ENCODE measurements at places on chromosomes 2 and 18.

- H3K27me3 ChIP-seq, result no peaks in the 10 kb centered on the region
- no peak overlapping the region for H3K27ac ChIP-seq
- peaks cover 9% of the 10 kb centered on the region for H3K4me1 ChIP-seq
- H3K36me3 ChIP-seq, result no peaks in the 10 kb centered on the region
Observed at GRCh38 chr2:42931818-42932195, 139.4 kb upstream of the HAAO start.

- H3K27me3 ChIP-seq, result no peaks in the 10 kb centered on the region
- H3K36me3 ChIP-seq, result no peaks in the 10 kb centered on the region
- H3K27ac ChIP-seq, result no peak overlapping the region
Observed at GRCh38 chr2:234985608-234986245, 33.9 kb downstream of the SH3BP4 start.

DNA sequence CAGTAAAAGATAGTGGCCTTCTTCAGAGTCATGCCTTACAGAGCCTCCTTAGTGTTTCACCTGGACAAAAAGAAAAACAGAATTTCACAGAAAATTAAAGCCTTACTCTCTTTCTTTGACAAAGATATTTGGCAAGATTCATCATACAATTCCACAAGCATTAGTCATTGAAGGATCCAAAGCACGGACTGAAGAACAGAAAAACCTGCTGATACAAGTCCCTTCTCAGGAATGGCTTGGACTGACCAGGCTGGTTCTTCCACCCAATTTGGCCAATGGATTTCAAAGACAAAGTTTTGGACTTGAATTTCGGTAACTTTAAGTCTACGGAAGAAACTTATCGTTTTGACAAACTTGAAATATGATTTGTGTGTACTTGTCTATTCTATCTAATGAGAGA is 39.1 kb upstream of the GALNT3 start:
- H3K4me3 ChIP-seq, result no peak overlapping the region
- H3K27me3 ChIP-seq, result no peaks in the 10 kb centered on the region
- no peaks in the 10 kb centered on the region for H3K36me3 ChIP-seq
- no peaks in the 10 kb centered on the region for H3K4me1 ChIP-seq
- no peak for DNase-seq

GRCh38 chr2:44929735-44930273 is 11.7 kb upstream of the SIX3 start:
- no peak for DNase-seq
- H3K36me3 ChIP-seq, result no peaks in the 10 kb centered on the region
- H3K4me3 ChIP-seq, result peak overlapping the region; percentile 29
- peaks cover 12% of the 10 kb centered on the region for H3K4me1 ChIP-seq
- H3K27ac ChIP-seq, result no peak overlapping the region

DNA sequence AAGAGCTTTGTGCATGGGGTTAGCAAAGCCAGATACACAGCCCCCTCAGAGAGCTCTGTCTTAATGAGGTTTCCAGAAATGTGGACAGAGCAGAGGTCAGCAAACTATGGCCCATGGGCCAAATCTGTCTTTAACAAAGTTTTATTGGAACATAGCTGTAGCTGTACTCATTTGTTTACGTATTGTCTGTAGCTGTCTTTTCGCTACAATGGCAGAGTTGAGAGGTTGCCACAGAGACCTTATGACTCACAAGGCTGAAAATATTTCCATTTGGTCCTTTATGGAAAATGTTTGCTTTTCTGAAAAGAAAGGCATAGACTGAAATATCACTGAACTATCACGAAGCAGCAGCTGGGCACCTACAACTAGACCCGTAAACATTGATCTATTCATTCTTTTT is 841.8 kb downstream of the SLC4A3 start:
- H3K27me3 ChIP-seq, result no peaks in the 10 kb centered on the region
- no peaks in the 10 kb centered on the region for H3K36me3 ChIP-seq

GRCh38 chr2:64092502-64092901 is 51.7 kb downstream of the PELI1 start:
- peaks cover 6% of the 10 kb centered on the region for H3K36me3 ChIP-seq
- no peak overlapping the region for H3K27ac ChIP-seq
- H3K27me3 ChIP-seq, result no peaks in the 10 kb centered on the region
- H3K4me1 ChIP-seq, result no peaks in the 10 kb centered on the region

DNA sequence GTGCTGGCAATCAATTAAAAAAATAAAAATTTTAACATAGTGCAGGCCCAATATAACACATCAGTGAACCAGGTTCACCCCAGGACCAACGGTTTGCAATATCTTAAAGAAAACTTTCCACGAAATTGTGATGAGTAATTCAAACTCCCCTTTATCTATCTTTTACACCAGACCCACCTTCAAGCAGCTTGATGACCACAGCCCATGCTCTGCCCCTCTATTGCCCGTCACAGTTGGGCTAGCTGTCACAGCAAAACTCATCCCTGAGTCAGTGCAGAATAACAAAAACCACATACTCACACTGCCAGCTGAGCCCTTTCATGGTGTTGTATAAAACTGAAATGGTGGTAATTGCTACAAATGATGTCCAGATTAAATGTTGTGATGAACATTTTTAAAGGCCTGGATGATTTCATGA is 112.5 kb upstream of the CREB1 start:
- no peak overlapping the region for H3K4me3 ChIP-seq
- H3K36me3 ChIP-seq, result no peaks in the 10 kb centered on the region
- H3K27ac ChIP-seq, result no peak overlapping the region
- DNase-seq, result no peak
- no peaks in the 10 kb centered on the region for H3K27me3 ChIP-seq

DNA sequence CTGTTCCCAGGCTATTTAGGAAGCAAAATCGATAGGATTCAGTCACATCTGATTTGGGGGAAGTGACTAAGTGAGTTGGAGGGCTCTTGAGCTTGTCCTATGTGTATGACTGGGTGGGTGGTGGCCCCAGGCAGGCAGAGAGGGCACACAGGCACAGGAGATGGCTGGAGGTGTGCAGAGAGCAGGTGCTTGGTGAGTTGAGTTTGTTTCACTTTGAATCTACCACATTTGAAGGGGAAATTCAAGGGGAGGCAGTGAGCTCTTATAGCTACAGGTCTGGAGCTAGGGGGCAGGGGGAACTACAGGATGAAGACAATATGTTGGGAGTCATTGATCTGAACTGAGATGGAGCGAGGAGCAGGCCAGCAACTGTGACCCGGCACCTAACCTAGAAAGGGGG is 42.5 kb upstream of the TMEM200C start:
- no peak overlapping the region for H3K4me3 ChIP-seq
- no peak for DNase-seq
- no peak overlapping the region for H3K27ac ChIP-seq
- peaks cover 5% of the 10 kb centered on the region for H3K4me1 ChIP-seq

GRCh38 chr18:34773961-34774766 is 64.1 kb downstream of the DTNA start:
- no peak overlapping the region for H3K27ac ChIP-seq
- no peak for DNase-seq
- no peaks in the 10 kb centered on the region for H3K27me3 ChIP-seq
- no peak overlapping the region for H3K4me3 ChIP-seq
- no peaks in the 10 kb centered on the region for H3K4me1 ChIP-seq

GRCh38 chr2:6794448-6794847 is 71.3 kb downstream of the CMPK2 start:
- H3K4me1 ChIP-seq, result no peaks in the 10 kb centered on the region
- no peaks in the 10 kb centered on the region for H3K36me3 ChIP-seq
- no peak overlapping the region for H3K27ac ChIP-seq
- no peak overlapping the region for H3K4me3 ChIP-seq
- no peak for DNase-seq

- H3K36me3 ChIP-seq, result no peaks in the 10 kb centered on the region
- H3K4me1 ChIP-seq, result no peaks in the 10 kb centered on the region
Observed at GRCh38 chr2:37456479-37456878, 112.0 kb downstream of the QPCT start.

GRCh38 chr18:26655525-26656430 is 107.4 kb upstream of the KCTD1 start:
- H3K27ac ChIP-seq, result no peak overlapping the region
- DNase-seq, result no peak
- peaks cover 3% of the 10 kb centered on the region for H3K27me3 ChIP-seq
- H3K36me3 ChIP-seq, result no peaks in the 10 kb centered on the region

DNA sequence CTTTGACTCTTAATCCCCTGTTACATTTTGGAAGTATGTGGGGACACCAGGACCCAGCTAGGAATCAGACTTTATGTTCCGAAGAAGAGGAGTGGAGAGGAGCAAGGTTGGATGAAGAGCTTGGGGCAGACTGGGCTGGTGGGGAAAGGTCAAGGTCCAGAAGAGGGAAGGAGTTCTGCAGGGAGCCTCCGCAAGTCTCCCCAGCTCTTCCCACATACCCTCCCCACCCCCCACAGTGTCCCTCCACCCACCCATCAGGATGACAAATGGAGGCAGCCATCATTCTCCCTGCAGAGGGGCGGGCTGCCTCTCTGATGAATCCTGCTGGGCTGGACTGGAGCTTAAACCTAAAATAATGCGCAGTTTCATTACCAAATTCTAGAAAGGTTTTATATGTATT is 77.2 kb downstream of the ACKR3 start:
- no peak overlapping the region for H3K27ac ChIP-seq
- no peaks in the 10 kb centered on the region for H3K36me3 ChIP-seq

- H3K27ac ChIP-seq, result no peak overlapping the region
- H3K27me3 ChIP-seq, result no peaks in the 10 kb centered on the region
- peaks cover 12% of the 10 kb centered on the region for H3K4me1 ChIP-seq
- H3K4me3 ChIP-seq, result no peak overlapping the region
- H3K36me3 ChIP-seq, result no peaks in the 10 kb centered on the region
Observed at GRCh38 chr2:62204998-62205496, 9.1 kb downstream of the B3GNT2 start.

DNA sequence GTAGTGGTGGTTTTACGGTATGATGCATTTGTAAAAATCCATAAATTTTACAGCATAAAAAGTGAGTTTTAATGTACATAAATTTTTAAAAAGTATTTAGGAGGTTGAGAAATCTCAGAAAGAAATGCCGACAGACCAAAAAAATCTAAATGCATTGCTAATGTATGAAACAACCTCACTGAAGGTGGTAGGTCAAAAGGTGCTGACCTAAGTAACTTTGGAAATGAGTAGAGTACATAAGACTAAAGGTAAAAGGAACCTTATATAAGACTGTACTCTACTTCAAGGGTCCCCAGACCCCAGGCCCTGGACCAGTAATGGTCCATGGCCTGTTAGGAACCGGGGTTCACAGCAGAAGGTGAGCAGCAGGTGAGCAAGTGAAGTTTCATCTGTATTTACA is 163.4 kb downstream of the COL6A3 start:
- H3K4me3 ChIP-seq, result no peak overlapping the region
- H3K27ac ChIP-seq, result no peak overlapping the region
- DNase-seq, result no peak
- H3K27me3 ChIP-seq, result no peaks in the 10 kb centered on the region
- H3K36me3 ChIP-seq, result no peaks in the 10 kb centered on the region

GRCh38 chr18:68713796-68714195 is 1.1 kb downstream of the TMX3 start:
- DNase-seq, result no peak
- no peaks in the 10 kb centered on the region for H3K27me3 ChIP-seq
- H3K4me3 ChIP-seq, result no peak overlapping the region
- H3K4me1 ChIP-seq, result no peaks in the 10 kb centered on the region
- H3K36me3 ChIP-seq, result no peaks in the 10 kb centered on the region

- no peaks in the 10 kb centered on the region for H3K4me1 ChIP-seq
- DNase-seq, result no peak
- no peaks in the 10 kb centered on the region for H3K27me3 ChIP-seq
- no peak overlapping the region for H3K27ac ChIP-seq
Observed at GRCh38 chr18:64330931-64331330, 182.0 kb upstream of the LINC00305 start.

DNA sequence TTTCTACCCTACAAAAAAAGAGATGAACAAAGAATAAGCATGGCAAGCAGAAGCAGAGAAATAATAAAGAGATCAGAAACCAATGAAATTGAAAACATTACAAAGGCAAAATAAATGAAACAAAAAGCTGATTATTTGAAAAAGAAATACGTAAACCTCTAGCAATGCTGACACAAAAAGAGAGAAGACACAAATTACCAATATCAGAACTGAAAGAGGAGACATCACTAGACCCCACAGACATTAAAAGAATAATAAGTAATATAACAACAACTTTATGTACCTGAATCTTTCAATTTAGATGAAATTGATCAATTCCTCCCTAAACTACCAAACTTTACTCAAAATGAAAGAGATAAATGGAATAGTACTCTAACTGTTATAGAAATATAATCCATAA is 75.9 kb downstream of the TMEM163 start:
- no peak overlapping the region for H3K4me3 ChIP-seq
- DNase-seq, result no peak
- H3K4me1 ChIP-seq, result no peaks in the 10 kb centered on the region
- H3K36me3 ChIP-seq, result no peaks in the 10 kb centered on the region
- no peak overlapping the region for H3K27ac ChIP-seq

DNA sequence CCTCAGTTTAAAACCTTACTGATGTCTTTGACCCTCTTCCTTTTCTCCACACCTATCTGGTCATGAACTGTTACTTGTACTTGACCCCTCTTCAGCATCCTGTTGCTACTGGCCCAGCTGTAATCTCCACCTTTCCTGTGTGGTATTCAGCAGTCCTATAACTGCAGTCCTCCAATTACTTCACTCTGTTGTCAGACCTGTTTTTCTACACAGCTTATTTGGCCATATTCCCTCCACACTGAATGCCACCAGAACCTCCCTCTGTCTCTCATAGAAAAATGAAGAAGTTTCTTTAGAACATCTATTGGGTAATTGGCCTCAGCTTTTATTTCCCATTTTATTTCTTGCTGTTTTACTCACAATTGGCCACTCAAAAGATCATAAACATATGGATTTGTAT is 155.4 kb downstream of the ASXL3 start:
- no peak overlapping the region for H3K27ac ChIP-seq
- H3K36me3 ChIP-seq, result no peaks in the 10 kb centered on the region
- no peaks in the 10 kb centered on the region for H3K27me3 ChIP-seq
- H3K4me3 ChIP-seq, result no peak overlapping the region

DNA sequence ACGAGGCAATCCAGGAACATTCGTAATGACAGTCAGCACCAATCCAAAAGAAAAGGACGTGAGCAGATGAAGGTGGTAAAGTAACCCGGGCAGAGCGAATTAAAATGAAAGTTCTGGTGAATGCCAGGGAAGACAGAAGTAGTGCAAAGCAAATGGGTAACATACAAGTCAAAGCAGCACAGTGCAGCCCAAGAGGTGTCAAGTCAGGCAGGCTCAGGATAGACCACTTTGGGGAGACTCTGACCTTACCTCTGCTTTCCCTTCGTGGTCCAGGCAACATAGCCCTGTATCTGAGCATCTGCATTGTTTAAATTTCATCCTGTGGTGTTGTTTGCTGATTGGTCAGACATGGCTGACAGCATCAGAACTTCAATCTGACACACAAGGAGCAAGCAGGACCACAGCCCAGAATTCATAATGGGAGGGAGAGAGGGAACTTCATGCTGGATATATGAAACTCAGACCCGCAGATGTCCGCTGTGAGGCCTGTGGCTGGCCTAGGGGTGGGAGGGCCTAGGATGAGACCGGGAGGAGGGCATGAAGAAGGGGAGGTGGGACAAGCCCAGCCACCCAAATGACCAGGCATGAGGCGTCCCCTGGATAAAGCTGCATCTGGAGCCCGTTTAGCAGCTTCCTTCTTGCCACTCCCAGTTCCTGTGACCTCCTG is 285.7 kb downstream of the TCF4 start:
- peaks cover 16% of the 10 kb centered on the region for H3K4me1 ChIP-seq
- no peak overlapping the region for H3K4me3 ChIP-seq
- H3K27me3 ChIP-seq, result no peaks in the 10 kb centered on the region
- H3K27ac ChIP-seq, result no peak overlapping the region
- no peak for DNase-seq

- no peak overlapping the region for H3K27ac ChIP-seq
- no peak for DNase-seq
- no peaks in the 10 kb centered on the region for H3K4me1 ChIP-seq
- no peak overlapping the region for H3K4me3 ChIP-seq
- H3K27me3 ChIP-seq, result no peaks in the 10 kb centered on the region
- H3K36me3 ChIP-seq, result no peaks in the 10 kb centered on the region
Observed at GRCh38 chr2:213015387-213016165, 135.8 kb downstream of the IKZF2 start.
